ENCODE measurements at places on chromosomes 13 and 19. TPM values are rescaled to one million over a fixed set of nuclear protein-coding genes. Genes with fewer than 3 reads are reported as not detected.

EID2B gene
- 1.7 TPM for total RNA-seq

CDK8 gene
- total RNA-seq: 10.0 TPM

KIR2DL4 gene
- total RNA-seq: 0.26 TPM

PNMA8C gene
- total RNA-seq: not detected

ZNF175 gene
- 6.3 TPM for total RNA-seq

FGF22 gene
- total RNA-seq: not detected

NCAN gene
- total RNA-seq: not detected

RANBP3 gene
- total RNA-seq: 66.1 TPM

SOX1 gene
- total RNA-seq: not detected

BRCA2 gene
- total RNA-seq: 2.8 TPM

SACS gene
- total RNA-seq: 7.7 TPM

OR10H5 gene
- not detected for total RNA-seq

ZNF91 gene
- total RNA-seq: 37.2 TPM
